ENCODE measurements at places on chromosomes 1 and 21.

DNA sequence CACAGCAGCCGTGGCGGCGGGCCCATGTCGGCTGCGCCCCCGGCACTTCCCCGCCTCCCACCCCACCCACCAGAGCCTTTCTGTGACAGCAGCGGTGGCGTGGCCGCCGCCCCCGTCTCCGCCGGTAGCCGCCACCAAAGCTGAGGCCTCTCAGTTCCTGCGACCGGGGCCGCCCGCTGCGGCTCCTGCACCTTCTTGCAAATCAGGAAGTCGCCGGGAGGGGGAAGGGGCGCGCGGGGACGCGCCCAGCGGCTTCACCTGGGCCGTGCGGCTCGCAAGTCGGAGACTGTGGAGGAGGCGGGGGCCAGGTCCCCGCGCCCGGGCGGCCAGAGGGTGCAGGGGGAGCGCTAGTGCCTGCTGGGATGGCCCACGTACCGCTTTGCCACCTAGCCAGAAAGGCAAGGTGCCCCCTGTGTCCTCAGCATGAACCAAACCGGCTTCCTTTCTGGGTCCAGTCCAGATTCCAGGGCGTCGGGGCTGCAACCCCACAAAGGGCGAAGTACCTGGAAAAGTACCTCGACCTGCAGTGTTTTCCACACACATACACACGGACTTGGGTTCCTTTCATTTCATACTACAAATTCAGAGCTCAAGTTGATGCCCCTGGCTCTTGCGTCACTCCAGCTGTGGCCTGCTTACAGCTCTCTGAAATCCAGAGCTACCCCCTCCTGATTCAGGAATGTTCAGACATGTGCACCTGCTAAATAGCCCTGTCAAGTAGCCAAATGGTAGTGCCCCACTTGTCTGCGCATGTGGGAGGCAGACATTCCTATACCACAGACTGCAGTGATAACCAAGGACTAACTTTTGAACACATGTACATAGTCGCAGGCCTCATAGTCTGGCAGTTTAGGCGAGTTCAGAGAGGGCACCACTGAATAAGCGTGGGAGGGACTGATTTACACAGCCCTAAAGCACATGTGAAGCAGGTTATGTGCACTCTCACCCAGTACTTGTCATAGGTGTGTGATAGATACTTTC lies at the start of gene DENND1B:
DENND1B (minus strand) TSS at position 199 of the 981 bp plus-strand sequence. CDS start 325 bp downstream, outside the sequence.
- DNase-seq, result peak; percentile 72

- peak; percentile 91 for DNase-seq
These were observed 4.3 kb downstream of the SERTAD4 start for GRCh38 chr1:210236840-210237409.

DNA sequence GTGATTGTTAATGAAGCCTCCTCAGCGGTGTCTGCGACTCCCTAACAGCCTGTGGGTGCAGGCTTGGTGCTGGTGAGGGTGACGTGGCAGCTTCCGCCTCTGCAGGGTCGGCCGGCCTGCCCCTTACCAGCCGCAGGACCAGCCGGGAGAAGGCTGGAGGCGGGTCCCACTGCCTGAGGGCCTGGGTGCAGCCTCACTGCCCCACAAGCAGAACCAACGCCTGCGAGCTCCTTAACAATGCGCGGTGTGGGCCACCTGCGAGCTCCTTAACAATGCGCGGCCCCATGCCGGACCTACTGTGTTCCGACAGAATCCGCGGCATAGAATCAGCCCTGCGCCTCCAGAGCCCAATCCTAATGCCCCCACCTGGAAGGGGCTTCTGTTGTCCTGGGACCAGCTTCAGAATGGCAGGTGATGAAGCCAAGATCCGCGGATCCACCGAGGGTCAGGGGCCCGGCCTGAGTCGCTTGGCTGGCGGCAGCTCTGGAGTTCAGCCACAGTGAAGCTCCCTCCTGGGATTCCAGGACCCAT lies 54.4 kb upstream of the AJAP1 start:
- no peak for DNase-seq

DNA sequence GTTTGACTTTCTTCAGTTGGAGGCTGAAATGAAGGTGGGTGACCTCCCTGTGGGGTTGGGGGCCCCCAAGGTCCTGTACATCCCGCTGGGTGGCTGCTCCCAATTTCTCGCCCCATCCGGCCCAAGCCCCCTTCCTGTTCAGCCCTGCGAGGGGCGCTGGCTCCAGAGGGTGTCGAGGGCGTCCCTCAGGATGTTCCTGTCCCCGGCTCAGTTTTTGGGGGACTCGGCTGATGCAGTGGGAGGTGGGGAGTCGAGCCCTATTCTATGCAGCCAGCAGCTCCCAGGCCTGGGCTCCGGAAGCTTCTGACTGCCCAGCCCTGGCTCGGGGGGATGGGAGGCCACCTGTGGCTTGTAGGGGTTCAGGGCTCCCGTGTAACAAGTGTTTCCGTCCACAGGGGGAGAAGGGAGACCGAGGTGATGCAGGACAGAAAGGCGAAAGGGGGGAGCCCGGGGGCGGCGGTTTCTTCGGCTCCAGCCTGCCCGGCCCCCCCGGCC lies 38.2 kb downstream of the SLC19A1 start:
- no peak for DNase-seq

DNA sequence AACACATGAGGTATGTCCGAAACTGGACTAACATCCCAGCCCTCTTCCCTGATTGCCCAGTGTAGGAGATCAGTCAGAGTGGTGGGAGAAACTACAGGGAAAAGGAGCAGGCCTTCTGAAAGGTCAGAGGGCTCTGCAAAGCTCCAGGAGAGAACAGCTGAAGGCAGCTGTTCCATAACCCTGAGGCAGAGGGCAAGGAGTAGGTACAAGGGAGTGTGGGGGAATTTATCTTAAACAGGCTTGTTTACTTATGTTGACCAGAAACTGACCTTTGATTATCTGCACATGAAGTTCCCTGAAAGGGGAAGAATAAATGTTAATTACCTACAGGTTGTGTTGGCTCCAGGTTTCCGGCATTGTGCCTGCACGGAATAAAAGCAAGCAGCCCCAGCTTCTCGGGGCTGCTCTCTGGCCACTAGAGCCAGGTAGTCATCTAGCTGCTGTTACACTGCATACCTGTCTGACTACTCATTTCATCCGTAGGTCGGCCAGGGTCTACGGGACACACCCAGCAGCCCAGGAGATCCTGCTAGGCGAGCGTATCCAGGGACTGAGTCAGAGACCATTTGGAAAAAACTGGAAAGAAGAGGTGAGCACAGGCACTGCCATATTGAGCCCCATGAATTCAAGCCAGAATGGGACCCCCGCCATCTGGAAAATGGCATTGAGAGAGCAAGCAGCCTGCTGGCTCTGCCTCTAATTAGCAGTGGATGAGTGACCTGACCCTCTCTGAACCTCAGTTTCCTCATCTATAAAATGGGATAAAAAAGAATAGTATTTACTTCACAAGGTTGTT lies 14.9 kb upstream of the PAQR7 start:
- peak; percentile 63 for DNase-seq

DNA sequence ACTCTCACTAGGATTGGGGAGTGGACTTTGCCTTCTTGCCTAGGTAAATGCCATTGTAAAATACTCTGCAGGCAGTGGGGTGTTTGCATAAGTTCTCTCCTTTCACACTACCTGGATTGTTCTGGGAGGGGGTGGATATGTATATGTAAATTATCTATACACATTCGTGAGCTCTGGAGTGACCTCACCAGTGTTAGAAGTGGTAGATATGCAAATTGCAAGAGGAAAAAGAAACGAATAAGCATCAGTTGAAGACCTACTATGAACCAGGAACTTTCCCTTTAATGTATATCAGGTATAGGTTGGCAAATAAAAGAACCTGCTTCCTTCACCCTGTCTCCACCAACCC lies 1.5 kb upstream of the ARHGEF11 start:
- no peak for DNase-seq

DNA sequence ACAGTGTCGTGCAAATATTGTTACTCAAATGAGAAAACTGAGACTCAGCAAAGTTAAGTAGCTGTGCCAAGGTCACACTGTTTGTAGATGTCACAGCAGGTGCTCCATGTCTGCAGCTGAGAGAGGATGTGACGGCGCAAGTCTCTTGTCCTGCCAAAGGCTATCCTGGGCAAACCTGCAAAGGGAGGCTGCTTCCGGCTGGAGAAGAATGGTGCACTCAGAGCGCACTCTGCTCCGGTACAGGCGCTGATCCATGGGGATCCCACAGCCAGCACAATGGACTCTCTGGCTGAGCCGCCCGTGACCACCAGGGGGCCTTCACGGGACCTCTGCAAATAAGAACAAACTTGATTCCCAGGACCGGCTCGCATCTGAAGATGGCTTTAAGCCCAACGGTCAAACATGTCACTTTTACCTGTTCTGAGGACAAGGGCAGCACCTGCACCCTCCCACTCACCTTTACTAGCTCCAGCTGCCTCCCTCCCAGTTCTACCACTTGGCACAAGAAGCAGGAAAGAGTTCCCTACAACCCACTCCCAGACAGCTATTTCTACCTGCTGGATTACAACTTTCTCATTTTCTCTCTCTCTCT lies 21.9 kb downstream of the RD3 start:
- DNase-seq, result peak; percentile 72

DNA sequence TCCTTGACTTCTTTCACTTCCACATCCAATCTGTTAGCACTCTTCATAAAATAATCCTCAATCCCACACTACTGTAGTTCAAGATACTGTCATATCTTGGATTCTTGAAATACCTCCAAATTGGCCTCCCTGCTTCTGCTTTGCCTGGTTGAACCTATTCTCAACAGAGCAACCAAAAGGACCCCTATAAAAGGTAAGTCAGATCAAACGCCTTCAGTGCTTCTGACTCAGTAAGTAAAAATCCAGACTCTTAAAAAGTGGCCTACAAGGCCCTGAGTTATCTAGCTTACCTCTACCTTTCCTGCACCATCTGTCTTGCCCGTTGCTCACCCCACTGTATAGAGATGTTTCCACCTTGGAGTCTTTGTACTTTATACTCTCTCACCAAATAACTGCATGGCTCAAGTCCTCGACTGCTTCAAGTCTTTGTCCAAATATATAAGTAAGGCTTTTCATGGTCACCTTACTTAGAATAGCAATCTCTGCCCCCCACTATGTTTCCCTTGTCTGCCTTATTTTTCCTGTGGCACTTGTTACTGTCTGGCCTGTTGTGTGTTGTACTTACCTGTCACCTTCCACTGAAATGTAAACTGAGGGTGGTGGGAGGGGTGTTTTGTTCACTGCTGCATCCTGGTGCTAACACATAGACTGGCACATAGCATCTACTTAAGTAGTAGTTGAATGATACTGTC lies 5.1 kb upstream of the PIGV start:
- no peak for DNase-seq

GRCh38 chr1:40788561-40789341 lies 5.2 kb downstream of the KCNQ4 start:
- DNase-seq, result no peak

DNA sequence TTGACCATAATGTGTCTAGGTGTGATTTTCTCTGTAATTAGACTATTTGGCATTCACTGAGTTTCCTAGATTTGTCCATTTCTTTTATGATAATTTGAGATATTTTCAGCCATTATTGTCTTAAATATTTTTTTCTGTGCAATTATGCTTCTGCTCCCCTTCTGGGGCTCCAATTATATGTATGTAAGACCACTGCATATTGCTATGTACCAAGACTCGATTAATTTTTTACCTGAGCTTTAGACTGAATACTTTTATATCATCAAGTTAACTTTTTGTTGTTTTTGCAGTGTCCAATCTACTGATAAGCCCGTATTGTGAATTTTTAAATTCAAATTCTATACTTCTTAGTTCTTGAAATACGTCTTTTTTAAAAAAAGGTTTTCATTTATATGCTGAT lies 5.1 kb upstream of the TAF1A start:
- no peak for DNase-seq

GRCh38 chr1:242201090-242201489 lies 202.2 kb upstream of the MAP1LC3C start:
- DNase-seq, result no peak

DNA sequence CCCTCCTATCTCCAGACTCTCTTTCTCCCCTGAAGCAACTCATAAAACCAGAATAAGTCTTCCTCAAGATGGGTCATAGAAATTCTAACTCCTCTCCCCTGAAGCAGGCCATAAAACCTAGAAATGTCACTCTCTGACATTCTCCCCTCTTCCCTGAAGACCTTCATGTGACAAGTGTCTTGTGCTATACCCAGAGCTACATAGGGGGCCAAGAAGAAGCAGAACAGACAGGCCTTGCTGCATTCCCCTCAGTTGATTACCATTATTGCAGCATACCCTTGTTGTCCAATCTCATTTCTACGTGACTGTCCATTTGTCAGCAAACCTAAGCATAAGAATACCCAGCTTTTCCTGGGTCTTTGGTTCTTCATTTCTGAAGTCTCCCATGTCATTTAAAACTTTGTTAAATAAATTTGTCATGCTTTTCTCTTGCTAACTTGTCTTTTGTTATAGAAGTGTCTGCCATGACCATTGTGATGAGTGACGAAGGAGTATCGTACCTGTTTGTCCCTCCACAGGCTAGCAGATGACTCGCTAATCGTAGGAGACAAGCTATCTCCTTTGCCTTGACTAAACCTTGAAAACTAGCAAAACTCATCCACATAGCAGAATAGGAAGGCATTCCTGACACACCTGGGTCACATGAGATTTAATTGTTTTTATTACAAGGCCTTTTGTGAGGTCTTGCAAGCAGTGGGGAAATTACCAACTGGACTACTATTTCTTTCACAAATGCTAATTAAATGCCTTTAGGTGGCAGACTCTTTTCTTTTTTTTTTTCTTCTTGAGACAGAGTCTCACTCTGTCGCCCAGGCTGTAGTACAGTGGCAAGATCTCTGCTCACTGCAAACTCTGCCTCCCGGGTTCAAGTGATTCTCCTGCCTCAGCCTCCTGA lies 39.4 kb upstream of the ZNF326 start:
- no peak for DNase-seq

DNA sequence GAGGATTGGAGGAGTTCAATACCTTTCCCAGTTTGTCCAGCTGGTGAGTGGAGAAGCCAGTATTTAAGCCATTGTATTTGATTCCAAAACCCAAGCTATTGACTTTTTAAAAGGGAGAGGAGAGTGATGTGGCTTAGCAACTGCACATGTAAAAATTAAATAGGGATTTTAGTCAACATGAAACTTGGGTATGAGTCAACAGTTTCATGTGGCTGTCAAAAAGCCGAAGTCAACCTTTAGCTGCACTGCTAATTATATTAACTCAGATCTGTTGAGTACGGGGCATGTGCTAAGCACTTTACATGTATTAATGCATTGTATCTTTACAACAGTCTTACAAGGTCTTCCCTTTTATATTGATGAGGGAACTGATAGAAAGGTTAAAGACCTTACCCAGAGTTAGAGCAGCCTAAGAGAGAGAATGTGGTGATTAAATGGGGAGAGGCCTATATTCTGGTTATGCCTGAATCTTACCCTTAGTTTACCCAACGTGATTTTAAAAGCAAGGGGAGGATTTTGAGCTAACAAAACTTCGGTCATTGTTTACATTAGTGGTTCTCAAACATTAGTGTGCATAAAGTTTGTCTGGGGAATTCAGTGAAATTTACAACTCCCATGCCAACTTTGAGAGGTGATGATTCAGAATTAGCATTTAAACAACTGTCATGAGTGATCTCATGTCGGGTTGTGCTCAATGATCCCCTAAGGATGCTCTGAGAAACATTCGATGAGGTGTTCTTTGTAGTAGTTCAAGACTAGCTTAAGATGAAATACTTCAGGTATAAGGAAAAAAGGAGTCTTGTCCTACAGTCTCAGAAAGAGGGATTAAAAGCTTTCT lies 6.9 kb upstream of the SLC35F3 start:
- no peak for DNase-seq

- DNase-seq, result no peak
These were observed 1329.5 kb upstream of the B3GALT2 start for GRCh38 chr1:194515916-194516315.
